ENCODE measurements at places on chromosomes 1 and 21. TPM values are rescaled to one million over a fixed set of nuclear protein-coding genes. Genes with fewer than 3 reads are reported as not detected.

The PYHIN1 gene
- 18.8 TPM for total RNA-seq

The TFB2M gene
- total RNA-seq, result 9.4 TPM

The AMY1A gene
- not detected for total RNA-seq

The ADGRB2 gene
- 0.27 TPM for total RNA-seq

The SLC1A7 gene
- total RNA-seq, result not detected

The TNFRSF1B gene
- 190 TPM for total RNA-seq

The CLCNKB gene
- not detected for total RNA-seq

The SHC1 gene
- total RNA-seq, result 104 TPM

The CTSK gene
- 5.1 TPM for total RNA-seq

The MEX3A gene
- total RNA-seq, result 0.02 TPM

The PLCH2 gene
- total RNA-seq, result 21.1 TPM

The FMO2 gene
- total RNA-seq, result not detected

The FLG gene
- total RNA-seq, result not detected

The EFNA3 gene
- total RNA-seq, result 2.7 TPM

The GUCA2B gene
- not detected for total RNA-seq

The CYP4X1 gene
- total RNA-seq, result not detected

The HAPLN2 gene
- not detected for total RNA-seq

Measured in activated CD4-positive, alpha-beta T cell treated with anti-CD3 and anti-CD28 coated beads, Interleukin-2, amount 10 ng/mL, durations not matched to agents 7 days and 5 days (primary cell).